Activated naive CD4-positive, alpha-beta T cell (primary cell): ENCODE measurements at places on chromosomes 2 and 18.

DNA sequence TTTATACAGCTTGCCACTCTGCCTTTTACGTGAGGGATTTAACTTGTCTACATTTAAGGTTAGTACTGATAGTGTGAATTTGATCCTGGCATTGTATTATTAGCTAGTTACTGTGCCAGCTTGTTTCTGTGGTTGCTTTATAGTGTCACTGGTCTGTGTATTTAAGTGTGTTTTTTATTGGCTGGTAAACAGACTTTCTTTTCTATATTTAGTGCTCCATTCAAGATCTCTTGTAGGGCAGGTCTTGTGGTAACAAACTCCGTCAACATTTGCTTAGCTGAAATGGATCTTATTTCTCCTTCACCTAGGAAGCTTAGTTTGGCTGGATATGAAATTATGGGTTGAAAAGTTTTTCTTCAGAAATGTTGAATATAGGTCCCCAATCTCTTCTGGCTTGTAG is 1971.0 kb upstream of the LRRTM1 start:
- no peak for DNase-seq

DNA sequence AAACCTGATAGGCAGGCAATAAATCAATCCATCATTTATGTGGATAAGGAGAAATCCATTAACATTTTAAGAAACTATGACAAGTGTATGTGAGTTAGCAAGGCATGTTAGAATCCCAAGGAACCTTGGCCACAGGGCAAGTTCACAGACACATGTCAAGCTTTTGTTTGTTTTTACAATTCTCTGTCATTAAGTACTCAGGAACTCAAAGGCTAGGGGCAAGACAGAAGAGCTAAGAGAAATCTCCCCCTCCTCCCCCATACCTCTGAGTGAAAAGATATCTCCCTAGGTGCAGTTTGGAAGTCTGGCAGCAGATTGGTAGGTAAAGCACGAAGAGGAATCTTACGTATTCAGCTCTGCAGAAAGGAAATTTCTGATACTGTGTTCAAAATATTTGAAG is 348.1 kb downstream of the IRS1 start:
- DNase-seq = no peak

GRCh38 chr2:241870611-241871537 is 1.3 kb downstream of the RTP5 start:
- DNase-seq = no peak

DNA sequence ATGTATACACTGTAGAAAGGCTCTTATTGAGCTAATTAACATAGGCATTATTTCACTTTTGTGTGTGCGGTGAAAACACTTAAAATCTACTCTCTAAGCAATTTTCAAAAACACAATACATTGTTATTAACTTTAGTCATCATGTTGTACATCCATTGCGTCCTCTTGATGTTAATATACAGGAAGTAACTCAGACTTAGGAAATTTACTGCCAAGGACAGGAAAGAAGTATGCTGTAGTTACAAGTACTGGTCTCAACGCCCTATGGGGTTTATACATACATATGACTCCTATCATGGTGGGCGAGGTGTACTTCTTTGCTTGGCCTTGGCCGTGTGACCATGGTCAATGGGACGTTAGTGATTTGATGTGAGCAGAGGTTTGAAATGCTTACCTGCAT is 15.5 kb downstream of the SCTR start:
- DNase-seq = no peak

DNA sequence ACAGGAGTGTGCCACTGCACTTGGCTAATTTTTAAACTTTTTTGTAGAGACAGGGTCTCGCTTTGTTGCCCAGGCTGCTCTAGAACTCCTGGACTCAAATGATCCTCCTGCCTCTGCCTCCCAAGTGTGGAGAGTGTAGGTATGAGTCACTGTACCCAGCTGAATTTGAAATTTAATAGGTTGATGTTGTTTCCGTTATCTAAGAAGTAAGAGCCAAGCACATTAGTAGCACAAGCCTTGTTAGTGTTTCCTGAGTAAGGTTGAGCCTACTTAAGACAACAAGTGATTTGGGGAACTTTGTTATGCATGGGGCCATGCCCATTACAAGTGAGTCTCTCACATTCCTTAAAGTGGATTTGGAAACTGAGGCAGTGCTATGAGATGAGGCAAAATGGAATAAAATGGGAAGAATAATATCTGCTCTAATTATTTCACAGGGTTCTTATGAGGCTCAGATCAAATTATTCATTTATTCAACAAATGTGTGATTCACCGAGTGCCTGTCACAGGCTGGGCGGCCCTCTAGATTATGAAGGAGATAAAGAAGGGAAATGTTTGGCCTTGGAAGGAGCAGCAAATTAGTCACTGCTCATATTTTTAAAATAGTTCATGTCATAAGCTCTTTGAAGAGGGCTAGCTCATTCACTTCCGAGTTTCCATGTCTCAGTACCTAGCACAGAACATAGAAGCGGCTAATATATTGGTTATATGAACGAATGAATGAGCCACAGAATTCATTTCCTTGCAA is 217.2 kb downstream of the LDLRAD4 start:
- no peak for DNase-seq

- DNase-seq = no peak
Measured at GRCh38 chr2:1990724-1991123, 246.4 kb upstream of the PXDN start.

- no peak for DNase-seq
Measured at GRCh38 chr2:5984946-5985345, 292.8 kb downstream of the SOX11 start.

GRCh38 chr2:158795195-158795924 is at the start of gene DAPL1:
Gene DAPL1, plus strand, starts transcription at chr2:158795317. Its CDS starts 56 bp downstream, at chr2:158795373.
- no peak for DNase-seq

DNA sequence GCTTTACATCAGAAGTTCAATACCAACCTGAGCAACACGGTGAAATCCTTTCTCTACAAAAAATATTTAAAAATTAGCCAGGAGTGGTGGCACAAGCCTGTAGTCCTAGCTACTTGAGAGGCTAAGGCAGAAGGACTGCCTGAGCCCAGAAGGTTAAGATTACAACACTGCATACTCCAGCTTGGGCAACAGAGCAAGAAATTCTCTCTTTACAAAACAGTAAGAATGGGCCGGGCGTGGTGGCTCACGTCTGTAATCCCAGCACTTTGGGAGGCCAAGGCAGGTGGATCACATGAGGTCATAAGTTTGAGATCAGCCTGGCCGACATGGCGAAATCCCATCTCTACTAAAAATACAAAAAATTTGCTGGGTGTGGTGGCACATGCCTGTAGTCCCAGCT is 113.2 kb downstream of the USP34 start:
- no peak for DNase-seq

- no peak for DNase-seq
Measured at GRCh38 chr2:8111193-8111592, 570.7 kb upstream of the ID2 start.

GRCh38 chr2:200438251-200438650 is 71.6 kb downstream of the KCTD18 start:
- no peak for DNase-seq

DNA sequence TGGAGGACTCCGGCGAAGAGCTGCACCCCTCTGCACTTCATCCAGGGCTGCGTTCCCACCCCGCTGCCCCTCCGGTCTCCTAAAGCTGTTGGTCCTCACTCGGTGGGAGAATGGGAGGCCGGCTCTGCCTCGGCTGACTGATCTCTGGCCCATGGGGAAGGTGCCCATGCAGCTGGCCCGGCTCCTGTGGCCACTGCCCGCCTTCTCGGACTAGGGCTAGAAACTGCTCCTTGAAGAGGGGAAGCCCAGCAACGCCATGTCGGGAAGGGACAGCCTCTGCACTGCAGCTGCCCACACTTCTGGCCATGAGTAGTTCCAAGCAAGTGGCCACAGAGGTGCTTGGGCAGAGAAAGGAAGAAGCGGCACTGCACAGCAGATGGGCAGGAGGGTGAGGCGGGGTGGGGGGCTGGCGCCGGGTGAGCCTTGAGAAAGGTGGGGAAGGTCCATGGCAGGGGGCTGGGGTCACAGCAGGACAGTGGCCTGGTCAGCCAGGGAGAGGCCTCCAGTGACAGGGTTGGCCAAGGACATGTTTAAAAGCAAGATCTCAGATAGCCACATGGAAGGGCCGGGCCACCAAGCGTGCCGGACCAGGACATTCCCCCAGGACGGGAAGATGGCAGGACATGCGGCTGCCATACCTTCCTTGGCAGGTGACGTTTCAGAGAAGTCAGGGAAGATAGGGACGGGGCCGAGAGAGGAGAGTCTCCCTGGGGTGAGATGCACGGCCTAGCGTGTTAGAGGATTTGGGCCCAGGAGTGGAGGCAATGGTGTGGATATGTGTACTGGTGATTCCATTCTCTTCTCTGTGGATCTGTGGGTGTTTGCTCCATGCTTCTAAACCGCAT is 158.8 kb upstream of the HDAC4 start:
- DNase-seq = no peak

DNA sequence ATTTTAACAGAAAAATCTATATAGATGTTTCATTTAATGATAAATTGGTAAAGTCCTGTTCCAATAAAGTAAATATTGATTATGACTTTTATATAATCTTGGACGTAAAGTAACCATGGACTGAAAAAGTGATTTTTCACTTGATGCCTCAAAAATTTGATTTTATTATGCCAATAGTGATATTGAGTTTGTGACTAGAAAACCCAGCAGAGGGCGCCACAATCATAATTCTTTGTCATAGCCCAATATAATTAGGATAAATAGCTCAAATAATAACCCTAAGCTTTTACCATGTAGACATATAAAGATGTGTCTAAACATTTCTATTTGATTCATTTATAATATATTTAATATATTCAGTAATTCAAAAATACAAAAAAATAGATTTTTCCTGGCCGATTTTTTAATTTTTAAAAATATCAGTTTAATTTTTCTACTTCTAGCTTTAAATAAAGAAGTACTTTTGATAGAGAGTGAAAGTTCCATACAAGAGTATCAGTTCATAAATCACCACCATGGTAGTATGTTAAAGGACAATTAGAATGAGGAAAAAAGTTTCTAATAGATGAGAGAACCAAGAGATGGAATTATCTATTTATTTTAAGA is 30.7 kb downstream of the CAMKMT start:
- peak; percentile 23 for DNase-seq

DNA sequence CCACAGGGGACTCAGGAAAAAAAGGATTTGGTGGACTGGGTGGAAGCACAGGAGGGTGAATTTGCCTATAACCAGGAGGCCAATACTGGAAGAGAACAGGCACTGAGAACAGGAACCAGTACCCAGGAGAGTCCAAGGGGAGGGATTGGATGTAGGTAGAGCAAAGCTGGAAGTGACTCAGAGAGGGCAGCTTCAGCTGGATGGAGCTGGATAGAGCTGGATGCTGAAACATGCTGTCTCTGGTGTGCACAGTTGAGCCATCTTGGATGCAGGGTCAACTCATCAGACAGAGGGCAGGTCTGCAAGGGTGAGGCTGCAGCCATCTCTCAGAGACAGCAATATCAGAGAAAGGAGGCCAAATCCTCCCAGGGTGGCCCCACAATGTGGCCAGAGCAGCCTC is 134.0 kb downstream of the GALNT14 start:
- no peak for DNase-seq

DNA sequence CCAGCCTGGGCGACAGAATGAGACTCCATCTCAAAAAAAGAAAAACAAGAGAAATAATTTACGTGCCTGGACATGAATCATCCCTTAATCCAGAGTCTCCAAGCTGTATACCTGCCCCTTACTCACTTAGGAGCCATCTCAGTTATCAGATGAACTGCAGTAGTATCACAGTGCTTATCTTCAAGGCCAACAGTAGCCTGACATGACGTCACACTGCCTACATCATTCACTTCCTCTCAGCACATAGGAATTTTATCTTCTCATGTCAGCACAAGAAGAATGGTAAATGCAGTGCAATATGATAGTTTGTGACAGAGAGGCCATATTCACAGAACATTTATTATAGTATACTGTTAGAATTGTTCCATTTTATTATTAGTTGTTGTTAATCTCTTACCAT is 216.6 kb downstream of the SS18 start:
- DNase-seq = no peak

GRCh38 chr18:43744960-43745745 is 467.9 kb upstream of the SYT4 start:
- DNase-seq = no peak

GRCh38 chr2:108925735-108926134 is 63.3 kb downstream of the EDAR start:
- DNase-seq = no peak

GRCh38 chr2:39706945-39707344 is 41.2 kb downstream of the TMEM178A start:
- no peak for DNase-seq
